ENCODE measurements at places on chromosomes 5 and 9. TPM values are rescaled to one million over a fixed set of nuclear protein-coding genes. Genes with fewer than 3 reads are reported as not detected.

PDGFRB gene
- 55.2 TPM for polyA plus RNA-seq

FCHO2 gene
- polyA plus RNA-seq = 6.9 TPM

GRXCR2 gene
- polyA plus RNA-seq = not detected

PCDHAC2 gene
- polyA plus RNA-seq = 6.4 TPM

PCDHAC1 gene
- polyA plus RNA-seq = 1.3 TPM

EGR1 gene
- polyA plus RNA-seq = 434 TPM

OR2S2 gene
- polyA plus RNA-seq = not detected

PAEP gene
- 1.8 TPM for polyA plus RNA-seq

PCDHB12 gene
- 0.86 TPM for polyA plus RNA-seq

- no peak overlapping the region for H3K27ac ChIP-seq
- H3K27me3 ChIP-seq = no peaks in the 10 kb centered on the region
- no peaks in the 10 kb centered on the region for H3K36me3 ChIP-seq
- no peak overlapping the region for H3K4me3 ChIP-seq
- H3K4me1 ChIP-seq = peaks cover 5% of the 10 kb centered on the region
Measured at GRCh38 chr9:13589034-13589737, 309.7 kb upstream of the MPDZ start.

GRCh38 chr9:138062196-138062595, 184.6 kb downstream of the CACNA1B start:
- H3K36me3 ChIP-seq = no peaks in the 10 kb centered on the region
- no peaks in the 10 kb centered on the region for H3K4me1 ChIP-seq
- H3K27ac ChIP-seq = no peak overlapping the region

- no peaks in the 10 kb centered on the region for H3K27me3 ChIP-seq
- no peak for DNase-seq
- H3K27ac ChIP-seq = no peak overlapping the region
- H3K4me3 ChIP-seq = no peak overlapping the region
- H3K36me3 ChIP-seq = no peaks in the 10 kb centered on the region
- H3K4me1 ChIP-seq = peaks cover 2% of the 10 kb centered on the region
Measured at GRCh38 chr5:113017881-113018635, 41.5 kb downstream of the DCP2 start.

DNA sequence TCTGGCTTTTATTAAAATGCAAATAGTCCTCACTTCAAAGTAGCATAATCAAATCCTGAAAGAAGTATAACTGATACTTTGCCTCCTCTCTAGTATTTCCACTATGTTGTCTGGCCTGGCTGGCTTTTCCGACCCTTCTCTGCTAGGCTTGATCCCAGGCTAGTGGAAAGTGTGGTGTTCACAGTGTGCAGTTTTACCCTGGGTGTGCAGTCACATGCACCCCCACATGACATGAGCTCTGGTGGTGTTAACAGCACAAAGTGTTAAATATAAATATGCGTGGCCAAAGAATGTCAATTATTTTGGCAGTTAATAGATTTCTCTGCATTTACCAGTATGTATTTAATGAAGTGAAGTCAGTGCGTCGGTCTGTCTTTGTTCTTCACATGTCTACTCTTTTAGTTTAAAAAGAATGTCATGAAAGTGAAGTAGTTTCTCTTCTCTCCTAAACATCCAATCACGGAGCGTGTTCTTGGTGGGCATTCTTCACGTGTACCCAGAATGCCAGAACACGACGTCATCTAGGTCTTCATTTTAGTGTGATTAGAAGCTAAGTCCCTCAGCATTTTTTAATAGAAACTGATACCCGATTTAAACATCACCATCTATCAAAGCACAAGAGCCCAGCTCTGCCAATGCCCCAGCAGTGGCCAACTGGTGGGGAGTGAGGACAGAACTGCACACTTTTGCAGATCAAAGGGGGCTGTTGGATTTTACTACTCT, 286.4 kb downstream of the FANCC start:
- peaks cover 58% of the 10 kb centered on the region for H3K4me1 ChIP-seq
- H3K27me3 ChIP-seq = no peaks in the 10 kb centered on the region
- H3K4me3 ChIP-seq = no peak overlapping the region

GRCh38 chr9:17229945-17230560, 95.2 kb downstream of the CNTLN start:
- no peak overlapping the region for H3K4me3 ChIP-seq
- H3K27ac ChIP-seq = no peak overlapping the region
- no peaks in the 10 kb centered on the region for H3K36me3 ChIP-seq

- peaks cover 9% of the 10 kb centered on the region for H3K4me1 ChIP-seq
- no peak overlapping the region for H3K4me3 ChIP-seq
- DNase-seq = peak; percentile 45
- peak overlapping the region; percentile 60 for H3K27ac ChIP-seq
- no peaks in the 10 kb centered on the region for H3K27me3 ChIP-seq
Measured at GRCh38 chr5:168404365-168404764, 81.9 kb upstream of the RARS1 start.

DNA sequence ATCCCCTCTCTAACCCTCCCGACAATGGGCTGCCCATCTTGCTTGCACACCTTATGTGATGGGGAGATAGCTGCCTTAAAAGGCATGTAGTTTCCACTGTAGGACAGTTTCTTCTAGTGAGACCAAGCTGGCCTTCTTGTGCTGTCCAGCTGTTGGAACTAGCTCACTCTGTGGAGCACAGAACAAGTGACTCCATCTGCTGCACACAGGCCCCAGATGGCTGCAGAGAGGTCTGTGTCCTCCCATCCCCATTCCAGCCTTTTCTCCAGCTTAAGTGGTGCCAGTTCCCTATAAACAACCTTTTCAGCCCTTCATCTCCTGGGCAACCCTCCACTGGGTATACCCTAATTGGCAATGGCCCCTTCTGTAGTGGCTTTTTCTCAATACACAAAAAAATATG, 18.7 kb upstream of the PSD2 start:
- peaks cover 5% of the 10 kb centered on the region for H3K27me3 ChIP-seq
- DNase-seq = no peak
- no peaks in the 10 kb centered on the region for H3K36me3 ChIP-seq
- H3K4me1 ChIP-seq = no peaks in the 10 kb centered on the region
- no peak overlapping the region for H3K4me3 ChIP-seq

DNA sequence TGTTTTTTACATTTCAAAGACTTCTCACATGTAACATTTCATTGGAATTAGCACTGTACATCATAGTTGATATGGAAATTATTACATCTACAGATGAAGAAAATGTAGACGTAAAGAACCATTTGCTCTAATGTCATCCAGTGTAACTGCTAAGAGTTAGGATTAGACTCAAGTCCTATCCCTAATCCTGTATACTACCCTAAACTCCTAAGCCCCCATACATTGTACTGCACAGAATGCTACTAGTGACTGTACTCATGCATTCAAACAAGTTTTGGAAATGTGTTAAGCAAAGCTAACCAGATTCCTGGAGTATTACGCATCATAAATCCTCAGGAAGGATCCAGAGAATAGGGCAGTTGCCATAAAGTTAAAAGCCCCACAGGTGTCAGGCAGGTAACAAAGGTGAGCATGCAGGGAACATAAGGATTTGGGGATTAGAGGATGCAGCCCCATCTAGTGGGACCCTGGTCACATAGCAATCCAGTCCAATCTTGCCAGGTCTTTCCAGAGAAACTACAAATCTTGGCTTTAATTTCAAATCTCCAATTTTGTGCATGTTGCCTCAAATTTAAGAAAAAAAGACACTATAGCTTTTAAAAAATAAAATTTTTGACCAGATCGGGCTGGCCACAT, 32.0 kb downstream of the HAVCR1 start:
- DNase-seq = peak; percentile 48
- H3K27me3 ChIP-seq = no peaks in the 10 kb centered on the region
- H3K27ac ChIP-seq = no peak overlapping the region
- H3K4me3 ChIP-seq = no peak overlapping the region
- peaks cover 4% of the 10 kb centered on the region for H3K4me1 ChIP-seq
- H3K36me3 ChIP-seq = no peaks in the 10 kb centered on the region

- peaks cover 23% of the 10 kb centered on the region for H3K4me1 ChIP-seq
- peak overlapping the region; percentile 60 for H3K27ac ChIP-seq
- H3K27me3 ChIP-seq = no peaks in the 10 kb centered on the region
- no peaks in the 10 kb centered on the region for H3K36me3 ChIP-seq
- H3K4me3 ChIP-seq = no peak overlapping the region
- DNase-seq = peak; percentile 55
Measured at GRCh38 chr5:122478741-122479442, 166.9 kb downstream of the SNCAIP start.

DNA sequence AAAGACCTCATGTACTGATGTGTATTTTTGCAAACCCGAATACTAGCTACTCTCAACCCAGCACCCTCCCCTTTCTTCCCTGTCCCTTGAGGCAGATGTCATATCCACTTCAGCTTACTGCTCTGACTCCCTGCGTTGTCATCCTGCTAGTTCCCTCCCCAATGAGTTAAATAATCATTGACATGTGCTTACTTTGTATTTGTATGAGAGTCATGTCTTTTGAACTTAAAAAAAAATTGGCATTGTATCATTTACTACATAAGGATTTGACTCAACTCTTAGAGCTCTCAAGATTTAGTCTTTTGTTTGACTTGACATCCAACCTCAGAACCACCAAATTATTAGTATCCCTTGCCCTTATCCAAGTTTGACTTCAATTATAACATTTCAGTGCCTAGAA, 219.7 kb upstream of the TUT7 start:
- H3K27ac ChIP-seq = no peak overlapping the region
- no peaks in the 10 kb centered on the region for H3K36me3 ChIP-seq
- no peaks in the 10 kb centered on the region for H3K27me3 ChIP-seq
- no peak for DNase-seq
- peaks cover 5% of the 10 kb centered on the region for H3K4me1 ChIP-seq

DNA sequence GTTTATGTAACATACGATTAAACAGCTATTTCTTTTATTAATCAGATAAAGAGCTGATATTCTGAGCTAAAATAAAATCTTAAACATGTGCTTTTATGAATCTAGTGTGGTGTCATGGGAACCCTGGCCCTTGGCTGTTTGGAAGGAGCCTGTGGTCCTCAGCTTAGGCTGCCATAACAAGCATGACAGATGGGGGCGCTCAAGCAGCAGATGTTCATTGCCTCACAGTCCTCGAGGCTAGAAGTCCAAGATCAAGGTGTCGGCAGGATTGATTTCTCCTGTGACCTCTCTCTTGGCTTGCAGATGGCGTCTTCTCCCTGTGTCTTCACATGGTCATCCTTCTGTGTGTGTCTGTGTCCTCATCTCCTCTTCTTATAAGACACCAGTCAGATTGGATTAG, 448.2 kb downstream of the GADD45G start:
- no peak overlapping the region for H3K27ac ChIP-seq
- no peaks in the 10 kb centered on the region for H3K4me1 ChIP-seq
- no peak for DNase-seq
- no peaks in the 10 kb centered on the region for H3K36me3 ChIP-seq
- H3K27me3 ChIP-seq = no peaks in the 10 kb centered on the region

DNA sequence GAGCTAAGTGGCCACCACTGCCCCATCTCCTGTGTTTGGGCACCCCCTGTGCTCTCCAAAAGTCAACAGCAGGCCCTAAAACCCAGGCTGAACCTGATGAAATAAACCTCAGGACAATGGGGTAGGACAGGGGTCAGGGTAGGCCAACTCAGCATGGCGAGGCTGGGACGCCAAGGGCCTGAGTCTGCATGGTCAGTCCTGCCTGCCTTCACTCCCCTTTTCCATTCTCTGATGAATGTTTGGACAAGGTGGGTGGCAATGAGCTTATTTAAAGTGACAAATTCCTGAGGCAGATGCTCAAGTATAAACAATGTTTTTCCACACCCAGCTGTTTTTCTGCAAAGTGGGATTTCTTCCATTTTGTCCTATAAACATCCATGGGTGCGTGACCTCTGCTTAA, 47.2 kb upstream of the CXCL14 start:
- no peaks in the 10 kb centered on the region for H3K4me1 ChIP-seq
- no peak overlapping the region for H3K27ac ChIP-seq
- no peaks in the 10 kb centered on the region for H3K27me3 ChIP-seq
- H3K36me3 ChIP-seq = no peaks in the 10 kb centered on the region
- no peak for DNase-seq

- no peak overlapping the region for H3K4me3 ChIP-seq
- no peaks in the 10 kb centered on the region for H3K4me1 ChIP-seq
- H3K36me3 ChIP-seq = no peaks in the 10 kb centered on the region
- no peaks in the 10 kb centered on the region for H3K27me3 ChIP-seq
- DNase-seq = no peak
Measured at GRCh38 chr9:7097785-7098752, 340.3 kb downstream of the KDM4C start.

GRCh38 chr9:117400171-117400570, 14.7 kb downstream of the ASTN2 start:
- peaks cover 13% of the 10 kb centered on the region for H3K27me3 ChIP-seq
- H3K36me3 ChIP-seq = no peaks in the 10 kb centered on the region
- no peaks in the 10 kb centered on the region for H3K4me1 ChIP-seq
- H3K27ac ChIP-seq = no peak overlapping the region
- H3K4me3 ChIP-seq = no peak overlapping the region

DNA sequence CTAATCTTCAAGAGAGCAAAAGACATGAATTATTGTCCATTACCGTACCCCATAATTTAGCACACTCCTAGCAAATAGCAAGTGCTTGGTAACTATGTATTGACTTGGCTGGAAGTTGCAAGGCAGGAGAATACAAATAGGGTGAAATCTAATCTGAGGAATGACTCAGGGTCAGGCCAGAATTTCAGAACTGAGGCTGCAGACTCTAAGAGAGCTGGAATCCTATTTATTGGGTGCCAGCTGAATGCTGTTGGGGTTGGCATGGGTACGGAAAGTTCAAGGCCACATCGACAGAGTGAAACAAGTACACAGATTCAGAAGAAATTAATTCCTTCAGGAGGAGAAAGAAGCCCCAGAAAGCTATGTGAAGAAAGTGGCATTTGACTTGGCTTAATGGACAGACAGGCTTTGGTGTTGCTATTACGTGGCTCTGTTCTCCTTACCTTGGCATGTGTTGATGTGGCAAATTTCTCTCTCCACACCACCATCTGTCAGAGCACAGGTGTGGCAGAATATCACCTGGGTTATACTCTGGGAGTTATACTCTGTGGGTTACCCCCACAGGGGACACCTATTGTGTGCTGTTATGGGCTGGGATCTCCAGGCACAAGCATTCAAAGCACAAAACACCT, 20.9 kb upstream of the ASTN2 start:
- H3K27ac ChIP-seq = no peak overlapping the region
- H3K4me3 ChIP-seq = no peak overlapping the region
- peaks cover 9% of the 10 kb centered on the region for H3K27me3 ChIP-seq
- DNase-seq = no peak
- no peaks in the 10 kb centered on the region for H3K36me3 ChIP-seq

DNA sequence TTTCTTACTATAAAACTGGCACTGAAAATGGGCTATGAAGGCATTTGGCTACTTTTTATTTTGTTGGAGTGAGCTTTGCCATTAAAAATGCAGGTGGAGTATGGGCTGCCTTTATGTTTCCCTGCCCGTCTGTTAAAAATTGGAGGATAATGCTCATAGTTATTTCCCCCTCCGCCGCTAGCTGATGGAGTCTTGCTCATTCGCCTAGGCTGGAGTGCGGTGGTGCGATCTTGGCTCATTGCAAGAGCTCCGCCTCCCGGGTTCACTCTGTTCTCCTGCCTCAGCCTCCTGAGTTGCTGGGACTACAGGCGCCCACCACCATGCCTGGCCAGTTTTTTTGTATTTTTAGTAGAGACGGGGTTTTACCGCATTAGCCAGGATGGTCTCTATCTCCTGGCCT, 8.6 kb downstream of the G3BP1 start:
- H3K4me1 ChIP-seq = peaks cover 18% of the 10 kb centered on the region
- no peak for DNase-seq
- H3K27ac ChIP-seq = no peak overlapping the region
- no peaks in the 10 kb centered on the region for H3K27me3 ChIP-seq

Measured in hepatocyte (in vitro differentiated cells).